A172 (cell line): ENCODE measurements at places on chromosomes 3 and 15. TPM values are rescaled to one million over a fixed set of nuclear protein-coding genes. Genes with fewer than 3 reads are reported as not detected.

The PLAAT1 gene
- total RNA-seq, result 7.5 and 29.3 TPM in 2 replicates

The ATP10A gene
- not detected in 2 replicates for total RNA-seq

The FRMD5 gene
- total RNA-seq, result 13.2 and 16.3 TPM in 2 replicates

The SPINK8 gene
- total RNA-seq, result not detected in 2 replicates

The HTD2 gene
- total RNA-seq, result 6.2 TPM in 2 replicates

The GP9 gene
- total RNA-seq, result not detected in 2 replicates

The CATSPER2 gene
- 0.47 and 0.60 TPM in 2 replicates for total RNA-seq

The ABCF3 gene
- total RNA-seq, result 32.3 and 46.9 TPM in 2 replicates

The ST3GAL6 gene
- 4.0 and 11.1 TPM in 2 replicates for total RNA-seq

The ACAD9 gene
- 67.2 and 73.8 TPM in 2 replicates for total RNA-seq
